ENCODE measurements at places on chromosomes 1 and 21.

GRCh38 chr1:114505148-114505561, 5.8 kb downstream of the TRIM33 start:
- DNase-seq = no peak

- DNase-seq = no peak
Measured at GRCh38 chr1:232602622-232603021, 27.3 kb downstream of the SIPA1L2 start.

DNA sequence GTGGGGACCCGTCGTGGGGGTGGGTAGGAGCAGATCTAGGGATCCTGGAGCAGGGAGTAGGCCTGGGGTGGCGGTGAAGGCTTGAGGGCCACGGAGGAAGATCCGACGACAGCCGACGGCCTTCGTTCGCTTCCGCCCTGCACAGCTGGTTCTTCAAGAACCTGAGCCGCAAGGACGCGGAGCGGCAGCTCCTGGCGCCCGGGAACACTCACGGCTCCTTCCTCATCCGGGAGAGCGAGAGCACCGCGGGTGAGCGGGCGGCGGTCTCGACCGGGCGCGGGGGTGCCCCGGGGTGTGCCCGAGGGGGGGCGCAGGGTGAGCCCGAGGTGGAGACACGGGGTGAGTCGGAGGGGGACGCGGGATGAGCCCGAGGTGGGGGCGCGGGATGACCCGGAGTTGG, 16.5 kb upstream of the HDAC1 start:
- no peak for DNase-seq

DNA sequence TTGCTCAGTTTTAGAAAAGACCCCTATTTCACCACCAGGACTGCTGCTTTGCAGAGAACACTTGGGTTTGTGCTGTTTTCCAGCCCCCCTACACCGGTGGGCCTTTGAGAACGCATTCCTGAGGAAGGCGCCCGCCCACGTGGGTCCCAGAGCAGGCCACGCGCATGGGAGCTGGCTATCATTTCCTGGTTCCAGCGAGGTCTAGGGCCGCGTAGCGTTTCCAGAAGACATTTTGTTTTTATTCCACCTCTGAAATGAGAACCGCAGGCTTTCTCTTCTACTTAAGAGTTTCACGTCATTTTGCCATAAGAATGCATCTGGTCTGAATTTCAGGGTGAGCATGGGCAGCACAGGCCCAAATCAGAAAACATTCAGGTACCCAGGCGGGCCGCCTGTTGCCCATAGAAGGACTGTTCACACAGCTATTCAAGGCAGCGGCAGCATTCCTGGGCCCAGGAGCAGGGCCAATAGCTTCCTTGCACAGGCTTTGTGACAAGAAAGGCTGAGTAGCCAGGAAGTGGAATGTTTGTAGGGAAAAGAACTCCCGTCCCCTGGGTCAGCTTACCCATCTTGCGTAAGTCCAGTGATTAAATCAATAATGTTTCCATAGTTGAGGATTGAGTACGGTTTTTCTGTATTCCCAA, 1.4 kb upstream of the KLHL21 start:
- no peak for DNase-seq

GRCh38 chr1:111739925-111740765, 950 bp upstream of the INKA2 start:
- DNase-seq = peak; percentile 32

DNA sequence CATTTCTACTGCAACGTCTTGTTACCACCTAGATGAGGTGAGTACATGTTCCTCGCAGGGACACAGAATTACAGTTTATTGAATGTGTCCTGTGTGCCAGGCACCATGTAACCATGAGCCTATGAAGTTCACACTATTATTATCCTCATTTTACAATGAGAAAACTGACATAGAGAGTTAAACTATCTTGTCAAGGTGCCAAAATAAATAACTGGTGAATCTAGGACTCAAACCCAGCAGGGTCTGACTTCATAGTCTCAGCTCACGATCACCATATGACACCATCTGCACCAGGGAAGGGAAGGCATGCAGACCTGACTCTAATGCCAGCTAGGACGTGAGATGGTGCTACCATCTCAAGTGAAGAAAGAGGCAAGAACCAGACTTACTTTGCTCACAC, 2.4 kb downstream of the SELE start:
- no peak for DNase-seq

DNA sequence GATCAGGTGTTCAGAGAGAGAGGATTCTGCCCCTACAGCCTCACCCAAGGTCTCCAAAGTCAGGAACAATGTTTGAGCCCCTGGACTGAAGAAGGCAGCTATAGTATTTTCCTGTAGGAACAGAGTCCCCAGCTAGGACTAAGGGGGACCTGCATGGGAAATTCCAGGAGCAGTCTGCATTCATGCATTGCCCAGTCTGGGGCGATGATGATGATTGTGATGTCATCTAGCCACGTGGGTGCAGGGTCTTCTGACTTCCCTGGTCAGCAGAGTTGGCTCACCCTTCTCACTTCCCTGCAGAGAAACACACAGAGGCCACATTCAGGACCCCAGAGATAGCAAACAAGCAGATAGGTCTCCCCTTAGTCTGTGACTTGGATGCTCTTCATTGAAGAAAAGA, 56.5 kb upstream of the ARTN start:
- DNase-seq = no peak

DNA sequence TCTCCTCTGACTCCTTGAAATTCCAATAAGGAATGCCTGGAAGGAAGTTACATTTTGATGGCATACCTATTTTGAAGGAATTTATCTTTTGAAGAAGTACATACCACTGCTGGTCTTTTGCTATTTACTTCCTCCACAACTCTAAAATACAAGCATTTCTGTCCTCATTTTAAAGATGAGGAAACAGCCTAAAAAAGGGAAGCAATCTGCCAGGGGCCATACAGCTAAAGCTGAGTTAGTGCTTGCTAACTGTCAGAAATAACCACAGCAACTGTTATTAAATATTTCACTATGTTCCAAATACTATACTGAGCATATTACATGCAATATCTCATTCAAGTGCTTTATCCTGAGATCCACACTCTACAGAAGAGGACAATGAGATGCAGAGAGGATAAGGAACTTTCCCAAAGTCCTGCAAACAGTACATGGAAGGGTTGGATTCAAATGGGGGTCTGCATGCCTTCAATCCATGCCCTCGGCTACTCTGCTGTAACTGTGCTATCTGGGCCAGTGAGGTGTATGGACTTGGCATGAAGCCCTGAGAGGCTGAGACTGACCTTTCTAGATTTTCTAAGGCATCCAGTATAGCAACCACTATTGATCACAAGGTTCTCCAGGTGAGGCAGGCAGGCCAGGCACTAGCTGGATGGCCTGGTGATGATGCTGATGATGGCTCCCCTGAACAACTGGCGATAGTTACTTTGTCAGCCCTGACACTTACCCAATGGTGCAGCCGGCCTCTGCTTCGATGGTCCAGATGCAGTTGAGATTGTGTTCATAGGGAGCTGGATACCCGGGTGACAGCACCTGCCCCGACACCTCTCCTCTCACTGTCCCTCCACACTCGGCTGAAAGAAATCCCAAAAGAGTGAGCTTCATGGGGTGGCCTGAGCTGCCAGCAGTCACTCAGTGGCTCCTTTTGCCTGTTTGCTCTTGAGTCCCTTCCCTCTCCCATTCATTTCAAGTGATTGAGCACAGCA, 171.4 kb upstream of the HMGB4 start:
- no peak for DNase-seq

DNA sequence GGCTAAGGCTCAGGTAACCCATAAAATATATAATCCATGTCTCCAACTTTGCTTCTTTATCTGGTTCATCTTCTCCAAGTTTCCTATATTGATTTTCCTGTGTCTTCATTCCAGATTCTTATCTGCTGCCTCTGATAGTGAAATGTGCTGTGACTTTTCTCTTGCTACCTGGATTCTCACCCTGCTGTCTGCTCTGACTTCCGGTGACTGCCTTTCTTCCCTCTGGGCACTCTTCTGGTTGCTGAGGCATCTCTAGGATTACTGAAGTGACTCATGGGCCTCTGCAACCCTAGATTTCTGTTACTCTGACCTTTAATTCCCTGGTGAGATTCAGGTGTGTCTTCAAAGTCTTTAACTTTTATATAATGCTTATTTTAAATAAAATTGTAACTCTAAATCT, 46.9 kb downstream of the GIPC2 start:
- no peak for DNase-seq

GRCh38 chr1:43688594-43689000, 18.7 kb upstream of the ST3GAL3 start:
- no peak for DNase-seq

DNA sequence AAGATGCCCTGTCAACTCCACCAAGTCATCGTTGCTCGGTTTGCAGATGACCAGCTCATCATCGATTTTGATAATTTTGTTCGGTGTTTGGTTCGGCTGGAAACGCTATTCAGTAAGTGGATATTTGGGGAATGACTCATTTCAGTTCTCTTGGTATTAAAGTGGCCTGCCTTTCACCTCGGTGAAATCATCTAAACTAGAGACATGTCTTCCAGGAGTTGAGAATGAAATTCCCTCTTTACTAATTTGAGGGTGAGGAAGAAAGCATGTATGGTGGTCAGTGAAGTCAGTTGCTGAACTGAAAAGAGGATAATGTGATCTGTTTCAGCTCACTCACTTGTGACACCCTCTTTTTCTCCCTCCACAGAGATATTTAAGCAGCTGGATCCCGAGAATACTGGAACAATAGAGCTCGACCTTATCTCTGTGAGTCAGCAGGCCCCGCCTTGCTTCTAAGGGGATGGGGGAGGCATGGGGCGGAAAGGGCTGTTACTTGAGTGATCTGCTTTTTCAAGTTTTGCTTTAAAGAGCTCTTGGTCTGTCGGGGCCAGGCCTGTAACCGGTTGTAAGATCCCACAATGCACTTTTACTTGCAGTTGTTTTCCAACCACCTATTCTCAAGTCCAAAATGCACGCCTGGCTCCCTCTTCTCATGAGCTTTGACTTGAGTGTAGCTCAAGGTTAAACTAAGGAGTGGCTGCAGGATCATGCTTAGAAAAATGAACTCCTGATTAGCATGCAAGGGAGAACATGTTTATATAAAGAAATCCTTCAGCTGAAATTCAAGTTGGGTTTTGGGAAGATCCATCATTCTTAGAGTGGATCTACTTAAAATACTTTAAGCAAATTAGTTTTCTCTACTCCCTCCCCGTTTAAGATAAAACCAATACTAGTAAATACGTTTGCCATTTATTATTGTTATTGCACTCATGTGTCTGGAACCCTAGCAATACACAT, 59.8 kb downstream of the CAPN2 start:
- DNase-seq = peak; percentile 92

DNA sequence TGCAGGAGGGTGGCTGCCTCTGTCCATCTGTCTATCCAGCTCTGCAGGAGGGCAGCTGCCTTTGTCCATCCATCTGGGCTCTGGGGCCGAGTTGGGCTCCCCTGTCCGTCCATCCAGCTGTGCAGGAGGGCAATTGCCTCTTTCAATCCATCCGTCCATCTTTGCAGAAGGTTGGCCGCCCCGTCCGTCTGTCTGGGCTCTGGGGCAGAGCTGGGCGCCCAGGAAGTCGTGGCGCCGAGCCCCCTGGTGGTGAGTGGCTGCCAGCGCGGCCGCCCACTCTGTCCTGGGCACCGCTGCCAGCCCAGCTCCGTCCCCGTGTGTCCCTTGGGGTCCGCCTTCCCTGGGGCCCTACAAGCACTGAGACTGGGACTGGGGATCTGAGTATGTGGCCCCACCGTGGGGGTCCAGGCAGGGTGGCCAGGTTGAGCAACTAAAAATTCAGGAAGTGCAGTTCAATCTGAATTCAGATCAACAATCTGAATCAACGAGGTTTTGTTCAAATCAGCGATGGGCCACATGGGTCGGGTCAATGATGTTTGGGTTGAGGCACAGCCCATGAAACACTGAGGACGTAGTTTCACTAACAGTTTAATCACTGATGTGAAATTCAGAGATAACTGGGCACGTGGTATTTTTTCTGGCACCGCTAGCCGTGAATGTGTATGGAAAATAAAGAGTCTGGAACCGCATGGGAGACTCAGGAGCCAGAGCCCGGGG, 99.1 kb upstream of the ACTRT2 start:
- no peak for DNase-seq

DNA sequence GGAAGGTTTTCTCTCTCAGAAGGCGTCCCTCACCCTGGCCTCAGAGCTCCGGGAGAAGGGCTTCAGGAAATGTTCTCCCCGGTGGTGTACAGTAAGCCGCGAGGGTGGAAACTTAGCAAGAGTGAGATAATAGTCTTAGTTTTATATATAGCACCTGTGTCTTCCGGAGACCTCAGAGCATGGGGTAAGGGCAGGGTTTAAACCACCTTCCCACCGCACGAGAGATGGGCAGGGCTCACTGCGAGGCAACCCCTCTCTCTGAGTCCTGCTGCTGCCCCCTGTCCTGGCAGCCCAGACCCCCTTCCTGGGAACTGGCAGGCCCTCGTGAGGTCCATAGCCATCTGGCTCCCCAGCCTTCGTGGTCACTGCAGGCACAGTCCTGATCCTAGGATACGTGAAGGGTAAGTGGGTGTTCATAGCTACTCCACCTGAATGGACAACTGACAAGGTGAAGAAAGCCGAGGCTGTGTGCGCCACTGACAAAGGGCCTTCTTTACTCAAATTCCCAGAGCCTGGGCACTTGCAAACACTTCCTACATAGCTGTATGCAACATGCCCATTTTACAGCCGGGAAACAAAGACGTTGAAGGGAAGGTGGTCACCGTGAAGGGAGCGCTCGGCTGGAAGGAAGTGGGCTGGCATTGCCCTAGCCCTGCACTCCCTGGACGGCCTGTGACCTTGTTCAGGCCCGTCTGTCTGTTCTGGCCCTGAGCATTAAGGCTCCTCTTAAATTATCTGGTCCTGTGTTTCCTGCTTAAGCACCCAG, 26.9 kb downstream of the ITPKB start:
- DNase-seq = no peak

- no peak for DNase-seq
Measured at GRCh38 chr21:23801292-23801691, 1806.0 kb downstream of the MRPL39 start.

GRCh38 chr1:37574834-37575480, 18.2 kb downstream of the DNALI1 start:
- no peak for DNase-seq

DNA sequence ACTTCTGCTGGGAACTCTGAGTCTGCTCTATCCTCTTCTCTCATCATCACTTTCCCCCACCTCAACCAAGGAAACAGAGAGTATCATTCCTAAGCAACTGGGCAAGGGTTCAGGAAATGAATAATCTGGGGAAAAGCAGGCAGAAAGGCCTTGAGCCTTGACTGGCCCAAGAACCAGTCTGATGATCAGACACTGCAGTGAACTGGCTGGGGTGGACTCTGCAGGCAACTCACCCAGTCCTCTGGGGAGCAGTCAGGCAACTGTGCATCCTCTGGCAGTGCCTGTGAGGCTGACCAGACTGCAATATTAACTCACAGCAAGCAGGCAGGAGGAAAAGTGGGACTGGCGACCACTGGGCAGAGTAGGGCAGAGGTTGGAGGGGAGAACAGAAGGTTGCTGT, 991 bp downstream of the ANKRD35 start:
- DNase-seq = no peak

GRCh38 chr1:232034556-232034955, 408.0 kb downstream of the DISC1 start:
- DNase-seq = no peak
